ENCODE measurements at places on chromosomes 2 and 18.

DNA sequence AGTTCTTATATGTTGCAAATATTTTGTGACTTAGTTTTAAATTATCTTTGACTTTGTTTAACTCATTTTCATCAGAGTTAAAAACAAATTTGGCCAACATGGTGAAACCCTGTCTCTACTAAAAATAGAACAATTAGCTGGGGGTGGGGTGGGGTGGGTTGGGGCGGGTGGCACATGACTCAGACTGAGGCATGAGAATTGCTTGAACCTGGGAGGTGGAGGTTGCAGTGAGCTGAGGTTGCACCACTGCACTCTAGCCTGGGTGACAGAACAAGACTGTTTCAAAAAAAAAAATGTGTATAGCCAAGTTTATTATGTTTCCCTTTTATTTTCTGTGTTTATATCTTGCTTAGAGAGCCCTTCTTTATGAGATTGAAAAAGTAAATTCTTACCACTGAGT is 14.2 kb upstream of the LIPG start:
- DNase-seq, result no peak

DNA sequence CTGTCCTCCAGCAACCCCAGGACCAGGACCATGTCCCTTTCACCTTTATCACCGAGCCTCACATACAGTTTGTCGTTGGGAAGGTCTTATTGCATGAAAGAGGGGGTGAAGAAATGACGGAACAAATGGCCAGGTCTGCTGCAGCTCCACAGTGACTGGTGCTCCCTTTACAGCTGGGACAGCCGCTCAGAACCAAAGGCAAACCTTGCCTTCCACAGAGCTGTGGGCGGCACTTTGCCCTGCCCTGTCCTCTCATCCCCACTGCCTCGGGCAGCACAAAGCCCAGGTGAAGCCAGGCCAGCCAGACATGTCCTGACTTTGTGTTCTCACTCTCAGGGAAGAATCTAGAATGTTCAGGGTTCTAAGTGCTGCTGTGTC is 961 bp downstream of the GPR55 start:
- no peak for DNase-seq

GRCh38 chr2:96540136-96540535 is 3.6 kb downstream of the ARID5A start:
- no peak for DNase-seq

DNA sequence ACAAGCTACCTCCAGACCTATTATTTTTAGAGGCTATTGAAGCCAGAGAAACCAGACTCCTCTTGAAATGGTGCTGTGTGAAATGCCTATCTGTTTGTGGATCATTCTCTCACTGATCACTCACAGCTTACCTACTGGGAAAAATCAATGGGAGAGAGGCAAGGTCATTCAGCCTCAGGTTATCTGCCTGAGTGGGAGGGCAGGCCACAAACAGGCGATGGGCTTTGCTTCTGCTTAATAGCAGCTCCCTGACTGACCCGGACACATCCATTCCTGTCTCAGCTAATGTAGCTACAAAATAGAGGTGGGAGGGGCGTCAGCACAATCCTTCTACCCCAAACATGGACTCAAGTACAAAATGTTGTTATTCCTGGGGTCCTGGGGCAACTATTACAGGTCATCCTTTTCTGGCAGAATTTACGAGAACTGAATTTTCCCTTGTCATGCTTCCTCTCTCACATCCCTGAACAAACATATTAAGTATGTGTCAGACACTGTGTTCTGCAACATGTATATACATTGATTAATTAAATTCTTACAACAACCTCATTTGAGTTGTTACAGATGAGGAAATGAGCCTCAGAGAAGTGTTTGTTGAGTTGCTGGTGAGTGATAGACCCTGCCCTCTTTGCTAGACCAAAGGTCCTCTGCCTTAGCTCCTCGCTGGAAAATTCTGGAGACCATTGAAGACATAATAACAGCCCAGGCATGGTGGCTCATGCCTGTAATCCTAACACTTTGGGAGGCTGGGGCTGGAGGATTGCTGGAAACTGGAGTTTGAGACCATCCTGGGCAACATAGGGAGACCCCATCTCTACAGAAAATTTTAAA is 60.5 kb downstream of the CDK15 start:
- DNase-seq, result no peak

DNA sequence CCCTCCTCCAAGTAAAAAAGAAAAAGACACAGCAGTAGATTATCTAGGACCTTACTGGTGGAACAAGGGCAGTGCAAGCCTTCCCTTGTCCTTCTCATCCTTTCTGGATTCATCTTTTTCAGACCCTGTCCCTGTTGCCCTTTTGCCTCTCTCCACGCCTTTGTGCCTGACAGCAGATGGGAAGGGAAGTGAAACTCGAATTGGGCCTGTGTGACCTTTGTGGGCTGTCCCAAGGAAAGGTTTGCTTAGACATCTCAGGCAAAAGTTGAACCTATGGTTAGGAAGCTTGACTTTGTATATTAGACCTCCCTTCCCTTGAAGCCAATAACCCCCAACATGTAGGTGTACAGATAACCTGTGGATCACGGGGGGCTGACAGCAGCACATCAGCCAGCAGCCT is 185.3 kb downstream of the PRKCE start:
- DNase-seq, result no peak

DNA sequence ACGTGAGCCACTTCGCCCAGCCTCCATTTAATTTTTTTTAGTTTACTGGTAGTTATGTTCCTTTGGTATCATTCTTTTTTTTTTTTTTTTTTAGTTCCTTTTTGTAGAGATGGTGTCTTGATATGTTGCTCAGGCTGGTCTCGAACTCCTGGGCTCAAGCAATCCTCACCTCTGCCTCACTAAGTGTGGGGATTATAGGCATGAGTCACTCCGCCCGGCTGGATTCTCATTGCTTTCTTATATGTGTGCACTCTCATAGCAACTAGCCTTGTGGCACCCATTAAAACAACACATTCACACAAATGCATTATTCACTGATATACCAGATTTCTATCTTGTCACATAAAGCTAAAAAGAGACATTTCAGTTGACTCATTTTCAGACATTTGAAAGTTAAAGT is 4.2 kb downstream of the TTC27 start:
- DNase-seq, result no peak

GRCh38 chr2:185782223-185782769 is 43.7 kb downstream of the FSIP2 start:
- DNase-seq, result no peak

DNA sequence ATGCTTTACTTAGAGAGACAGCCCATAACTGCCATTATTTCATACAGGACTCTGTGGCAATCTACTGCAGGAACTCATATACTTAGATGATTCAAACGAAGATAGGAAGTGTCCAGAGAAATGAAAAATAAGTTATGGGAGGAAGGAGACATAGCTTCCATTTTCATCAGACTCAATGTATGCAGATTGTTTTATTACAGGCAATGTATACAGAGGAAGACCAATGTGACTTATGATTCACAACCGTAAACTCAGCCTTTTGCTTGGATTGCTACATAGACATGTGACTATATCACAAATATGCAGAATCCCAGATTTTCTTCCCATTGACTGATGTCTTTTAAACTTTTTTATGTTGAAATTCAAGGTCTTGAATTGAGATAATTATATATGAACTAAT is 793.4 kb downstream of the SATB2 start:
- DNase-seq, result no peak

- DNase-seq, result no peak
These were observed 4.8 kb downstream of the RAB17 start for GRCh38 chr2:237585590-237586221.

DNA sequence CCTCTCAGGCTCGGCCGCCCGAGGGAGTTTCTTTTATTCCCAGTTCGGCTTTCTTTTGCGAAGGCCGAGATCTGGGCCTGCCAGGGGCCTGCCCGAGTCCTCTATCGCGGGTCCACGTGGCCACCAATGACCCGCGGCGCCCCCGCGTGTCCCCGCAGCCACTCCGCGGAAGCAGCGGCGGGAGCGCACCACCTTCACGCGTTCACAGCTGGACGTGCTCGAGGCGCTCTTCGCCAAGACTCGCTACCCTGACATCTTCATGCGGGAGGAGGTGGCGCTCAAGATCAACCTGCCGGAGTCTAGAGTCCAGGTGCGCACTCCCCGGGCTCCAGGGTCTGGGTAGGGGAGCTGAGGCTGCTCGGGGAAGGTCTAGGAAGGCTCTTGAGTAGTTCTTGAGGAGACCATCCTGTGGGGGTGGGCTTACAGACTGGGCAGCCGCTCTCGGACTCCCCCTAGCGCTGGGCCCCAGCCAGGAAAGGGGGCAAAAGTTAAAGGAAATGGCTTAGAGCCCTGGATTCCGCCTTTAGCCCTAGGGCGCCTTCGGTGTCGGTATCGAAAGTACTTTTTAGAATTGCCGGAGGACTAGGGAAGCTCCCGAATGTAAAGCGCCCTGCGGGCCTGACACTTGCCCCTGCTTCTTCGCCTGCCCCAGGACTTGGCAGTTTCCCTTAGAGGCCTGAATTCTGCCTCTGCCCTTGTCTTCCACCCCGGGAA is 3.4 kb downstream of the OTX1 start:
- DNase-seq, result no peak

- no peak for DNase-seq
These were observed 168.4 kb upstream of the PKDCC start for GRCh38 chr2:41879235-41879916.

GRCh38 chr2:176583607-176584006 is 314.4 kb downstream of the MTX2 start:
- DNase-seq, result no peak

DNA sequence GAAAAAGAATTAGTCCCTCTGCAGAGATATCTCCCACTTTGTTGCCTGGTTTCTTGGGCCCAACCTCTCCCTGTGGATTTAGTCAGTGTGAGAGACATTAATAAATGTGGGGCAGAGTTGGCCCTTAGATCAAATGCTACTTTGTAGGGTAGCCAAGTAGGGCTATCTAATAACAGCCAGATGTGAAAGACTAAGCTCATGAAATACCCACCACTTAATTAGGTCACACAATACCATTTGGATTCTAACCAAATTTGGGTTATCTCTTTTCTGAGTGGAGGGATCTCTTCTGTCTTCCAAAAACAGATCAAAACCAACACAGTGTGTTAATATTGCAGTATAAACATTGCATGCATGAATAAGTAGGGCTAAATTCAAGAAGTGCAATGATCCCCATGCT is 626.8 kb upstream of the ZEB2 start:
- no peak for DNase-seq

GRCh38 chr2:223470602-223471001 is 131.6 kb downstream of the SCG2 start:
- DNase-seq, result no peak

DNA sequence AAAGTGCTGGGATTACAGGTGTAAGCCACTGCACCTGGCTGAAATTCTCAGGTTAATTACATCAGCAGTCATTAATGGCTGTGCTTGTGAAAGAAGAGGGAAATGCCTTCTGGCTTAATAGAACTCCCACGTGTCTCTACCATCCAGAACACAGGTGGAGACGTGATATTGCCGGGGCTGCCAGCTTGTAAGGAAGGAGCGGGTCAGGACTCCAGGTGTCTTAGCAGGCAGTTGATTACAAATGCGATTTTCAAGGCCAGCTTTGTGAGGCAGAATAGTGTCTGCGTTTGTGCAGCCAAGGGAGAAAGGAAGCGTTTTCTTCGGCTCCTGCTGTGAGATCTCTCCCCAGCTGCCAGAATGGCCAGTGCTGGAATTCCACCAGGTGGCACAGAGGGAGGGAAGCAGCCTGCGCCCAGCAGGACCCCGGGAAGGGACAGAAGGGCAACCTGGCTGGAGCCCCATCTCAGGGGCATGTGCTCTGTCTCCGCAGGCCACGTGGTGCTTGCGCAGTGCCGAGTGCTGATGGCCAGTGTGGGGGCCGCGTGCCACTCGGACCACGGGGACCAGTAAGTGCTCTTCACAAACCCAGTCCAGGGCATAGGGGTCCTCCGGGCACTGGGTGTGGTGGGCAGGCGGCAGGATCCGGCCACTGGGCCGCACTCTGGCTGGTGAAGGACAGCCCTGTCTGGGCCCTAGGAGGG is 3.7 kb upstream of the ESPNL start:
- no peak for DNase-seq

DNA sequence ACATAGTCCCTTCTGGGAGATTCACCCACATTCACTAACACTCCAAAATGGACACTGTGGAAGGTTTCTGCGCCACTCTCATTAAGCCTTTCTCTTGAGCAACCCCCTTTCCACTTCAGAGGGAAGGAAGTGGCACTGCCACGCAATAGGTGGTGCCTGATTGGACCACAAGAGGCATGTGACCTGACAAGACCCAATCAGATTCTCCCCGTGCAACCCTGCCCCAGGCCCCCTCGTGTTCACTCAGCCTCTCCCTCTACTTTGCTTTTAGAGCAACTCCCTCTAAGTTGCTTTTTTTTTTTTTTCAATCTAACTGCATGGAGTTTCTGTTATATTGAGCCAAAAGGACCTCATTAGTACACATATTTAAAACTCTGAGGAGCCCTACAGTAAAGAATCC is 158.0 kb downstream of the EN1 start:
- DNase-seq, result no peak

- DNase-seq, result peak; percentile 69
These were observed 211.4 kb upstream of the SMIM21 start for GRCh38 chr18:75638776-75639471.

- no peak for DNase-seq
These were observed 85.0 kb downstream of the TANC1 start for GRCh38 chr2:159053161-159054031.

- DNase-seq, result no peak
These were observed 162.6 kb downstream of the MYCN start for GRCh38 chr2:16102976-16103380.

GRCh38 chr2:60839126-60839813 is 42.1 kb upstream of the REL start:
- DNase-seq, result no peak

- no peak for DNase-seq
These were observed 199.1 kb downstream of the GLI2 start for GRCh38 chr2:120934574-120935338.

DNA sequence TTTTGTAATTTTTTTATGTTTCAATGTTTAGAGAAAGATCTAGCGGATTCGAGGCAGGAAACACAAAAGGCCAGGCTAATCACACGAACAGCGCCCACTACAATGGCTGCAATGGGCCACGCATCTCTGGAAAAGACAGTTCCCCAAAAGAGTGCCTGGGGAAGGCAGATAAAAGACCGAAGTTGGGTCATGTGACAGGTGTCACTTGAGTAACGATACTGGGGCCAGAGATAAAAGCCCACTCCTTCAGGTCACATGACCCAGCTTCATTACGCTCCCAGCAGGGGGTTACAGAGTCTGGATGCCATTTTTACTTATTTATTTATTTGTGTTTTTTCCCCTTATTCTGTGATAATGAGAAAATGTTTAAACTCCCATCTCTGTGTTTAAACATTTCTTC is 95.4 kb downstream of the CDK15 start:
- DNase-seq, result no peak
